ENCODE measurements at places on chromosomes 13 and 19. TPM values are rescaled to one million over a fixed set of nuclear protein-coding genes. Genes with fewer than 3 reads are reported as not detected.
A peak's percentile ranks its signal among the peaks of the same experiment; 100 is the strongest.

- peaks cover 48% of the 10 kb centered on the region for H3K4me1 ChIP-seq
- 0 out of 2 replicates have a peak, but pooled peaks cover 1% of the 10 kb centered on the region for H3K27me3 ChIP-seq
- H3K4me3 ChIP-seq, result peak overlapping the region; percentile 90
- H3K36me3 ChIP-seq, result no peaks in the 10 kb centered on the region
- H3K27ac ChIP-seq, result peak overlapping the region; percentile 65
These were observed 1.0 kb downstream of the PRKACA start for GRCh38 chr19:14116525-14116917.

DNA sequence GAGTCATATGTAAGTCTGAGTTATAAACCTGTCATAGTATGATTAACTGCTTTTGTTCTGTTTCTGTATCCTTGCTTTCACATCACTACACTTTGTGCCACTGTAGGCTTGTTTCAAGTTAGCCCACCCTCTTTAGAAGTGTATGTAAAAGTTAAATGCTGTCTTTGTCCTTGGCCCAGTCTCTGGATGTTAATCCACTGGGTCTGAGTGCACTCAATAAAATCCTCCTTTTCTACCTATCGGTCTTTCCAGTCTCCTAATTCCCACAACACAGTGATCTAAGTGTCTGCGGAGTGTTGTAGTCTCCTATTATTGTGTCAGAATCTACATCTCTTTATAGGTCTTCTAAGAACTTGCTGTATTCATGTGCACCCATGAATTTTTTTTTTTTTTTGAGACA, 14.1 kb downstream of the ZNF429 start:
- H3K4me1 ChIP-seq, result no peaks in the 10 kb centered on the region
- H3K4me3 ChIP-seq, result no peak overlapping the region
- peaks cover 79% of the 10 kb centered on the region for H3K36me3 ChIP-seq
- no peak overlapping the region for H3K27ac ChIP-seq
- H3K27me3 ChIP-seq, result peaks cover 3% of the 10 kb centered on the region
- no peak for DNase-seq

GRCh38 chr13:66314911-66315310, 915.2 kb downstream of the PCDH9 start:
- no peaks in the 10 kb centered on the region for H3K27me3 ChIP-seq
- no peak overlapping the region for H3K27ac ChIP-seq
- no peaks in the 10 kb centered on the region for H3K36me3 ChIP-seq
- no peak for DNase-seq
- H3K4me1 ChIP-seq, result peaks cover 21% of the 10 kb centered on the region
- H3K4me3 ChIP-seq, result no peak overlapping the region

GPC6 gene
- total RNA-seq, result 1.8 TPM
